ENCODE measurements at places on chromosomes 1 and 21.

DNA sequence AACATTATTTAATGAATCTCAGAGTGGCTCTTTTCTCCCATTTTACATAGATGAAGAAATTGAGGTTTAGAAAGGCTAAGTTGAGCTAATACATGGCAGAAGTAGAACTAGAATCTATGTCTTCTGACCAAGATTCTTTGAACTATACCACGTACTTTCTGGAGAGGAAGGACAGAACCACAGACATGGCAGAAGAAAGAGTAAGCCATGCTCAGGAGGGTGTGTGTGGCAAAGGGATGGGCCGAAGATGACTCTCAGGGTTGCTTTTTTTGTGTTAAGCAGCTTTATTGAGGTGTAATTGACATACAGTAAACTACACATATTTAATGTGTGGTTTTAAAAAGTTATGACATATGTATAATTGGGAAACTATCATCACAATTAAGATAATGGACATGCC is 69.5 kb downstream of the PEX14 start:
- no peak for DNase-seq

DNA sequence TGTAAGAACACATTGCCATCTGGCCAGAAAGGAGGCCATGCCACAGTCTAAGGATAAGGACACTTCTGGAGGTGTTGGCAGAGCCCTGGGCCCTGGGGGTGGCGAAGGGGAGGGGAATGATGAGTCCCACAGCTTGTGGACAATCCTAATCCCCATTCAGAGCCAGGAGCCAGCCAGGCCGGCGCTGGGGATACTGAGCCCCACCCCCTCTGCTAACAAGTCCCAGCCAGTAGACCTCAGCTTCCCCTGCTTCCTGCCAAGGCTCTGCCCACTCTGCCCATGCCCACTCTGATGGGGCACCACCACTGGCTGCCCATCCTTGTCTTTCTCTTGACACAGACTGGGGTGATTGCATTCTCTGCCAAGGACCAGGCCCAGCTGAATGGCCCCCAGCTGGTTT is 71.9 kb downstream of the NAV1 start:
- no peak for DNase-seq

DNA sequence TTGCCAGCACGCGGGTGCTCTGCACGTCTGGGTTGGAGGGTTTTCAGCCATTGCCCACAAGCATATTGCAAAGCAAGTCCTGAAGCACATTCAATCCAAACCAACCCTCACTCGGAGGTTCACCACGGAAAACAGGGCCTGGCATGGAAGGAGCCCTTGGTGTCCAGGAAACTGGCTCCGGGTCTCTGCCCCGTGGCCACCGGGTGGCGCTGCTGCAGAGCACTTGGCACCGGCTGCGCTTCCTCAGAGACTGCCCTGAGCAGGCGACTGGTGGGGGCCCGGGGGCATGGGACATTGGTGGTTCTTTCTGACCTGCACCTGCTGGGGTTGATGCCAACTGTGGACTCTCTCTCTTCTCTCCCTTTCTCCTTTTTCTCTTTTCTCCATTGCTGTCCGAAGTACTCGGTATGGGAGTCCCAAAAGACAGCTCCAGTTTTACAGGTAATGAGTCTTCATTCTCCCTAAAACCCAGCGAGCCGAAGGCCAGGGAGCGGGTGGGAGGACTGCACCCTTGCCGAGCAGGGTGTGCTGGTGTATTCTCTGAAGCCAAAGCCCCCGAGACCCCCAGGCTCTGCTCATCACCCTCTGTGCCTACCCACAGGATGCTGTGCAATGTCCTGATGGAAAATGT is 4.1 kb upstream of the KCNAB2 start:
- no peak for DNase-seq

DNA sequence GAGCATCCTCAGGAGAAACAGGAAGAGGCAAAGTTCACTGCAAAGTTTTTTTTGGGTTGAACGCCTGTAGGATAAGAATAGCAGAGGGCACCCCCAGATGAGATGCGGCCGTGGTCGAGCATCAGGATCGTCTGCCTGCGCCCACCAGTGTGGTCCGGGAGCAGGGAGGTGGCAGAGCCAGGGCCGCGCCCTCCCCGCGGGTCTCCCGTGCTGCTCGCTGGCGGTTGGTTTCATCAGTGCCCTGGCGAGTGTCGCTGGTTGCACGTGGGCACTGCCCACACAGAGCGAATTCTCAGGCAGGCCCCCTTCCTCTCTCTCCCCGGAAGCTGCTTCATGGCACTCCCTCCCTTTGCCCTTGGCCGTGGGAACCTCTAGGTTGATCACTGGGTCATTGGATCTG is 120.0 kb downstream of the PCBP3 start:
- DNase-seq: no peak

DNA sequence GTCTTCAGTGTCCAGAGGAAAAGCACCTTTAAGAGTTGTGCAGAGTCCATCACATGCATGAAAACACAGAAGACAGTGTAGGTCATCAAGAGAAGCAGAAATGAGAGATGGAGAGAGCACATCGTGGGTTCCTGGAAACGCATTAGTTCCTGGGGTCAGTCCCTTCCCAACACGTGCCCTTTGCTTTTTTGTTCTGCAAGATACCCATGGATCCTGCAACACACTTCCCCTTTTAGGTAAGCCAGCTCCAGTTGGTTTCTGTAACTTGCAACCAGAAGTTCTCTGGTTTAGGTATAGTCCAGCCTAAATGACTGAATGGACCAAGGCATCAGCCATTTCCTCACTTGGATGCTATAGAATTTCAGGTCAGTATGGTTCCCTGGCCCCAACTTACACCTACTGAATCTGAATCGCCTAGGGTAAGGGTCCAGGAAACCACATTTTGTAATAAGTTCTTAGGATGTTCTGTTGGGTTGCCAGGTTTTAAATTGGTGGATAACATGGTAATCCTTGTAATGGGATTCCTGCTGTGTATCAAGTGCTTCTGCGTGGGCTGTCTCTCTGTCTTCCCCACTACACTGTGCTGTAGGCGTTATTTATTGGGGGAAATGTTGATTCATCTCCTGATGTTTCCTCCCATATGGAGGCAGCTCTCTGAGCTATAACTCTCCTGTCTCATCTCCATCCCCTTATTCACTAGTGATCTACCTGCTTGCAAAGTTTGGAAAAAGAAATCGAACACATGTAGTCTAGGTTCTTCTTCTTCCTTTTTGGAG is 230.6 kb downstream of the TNR start:
- no peak for DNase-seq

DNA sequence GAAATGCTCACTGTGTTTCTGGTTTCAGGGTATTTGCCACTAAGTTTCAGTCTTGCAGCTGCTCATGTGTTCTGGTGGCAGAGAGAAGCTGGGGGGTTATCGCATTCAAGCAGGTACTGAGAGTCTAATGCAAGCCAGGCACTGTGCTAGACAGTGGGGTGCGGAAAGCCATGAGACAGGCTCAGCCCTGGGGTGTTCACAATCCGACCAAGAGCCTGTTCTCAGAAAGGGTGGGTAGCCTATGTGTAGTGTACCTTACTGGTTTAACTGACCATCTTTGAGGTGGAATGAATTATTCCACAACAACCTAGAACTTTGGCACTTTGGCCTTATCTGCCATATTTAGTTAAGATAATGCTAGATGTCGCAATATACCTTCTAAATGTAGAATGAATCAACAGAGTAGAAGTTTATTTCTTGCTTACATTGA is 55.3 kb upstream of the ROR1 start:
- DNase-seq: no peak

GRCh38 chr1:42953182-42954180 is 5.2 kb downstream of the SLC2A1 start:
- DNase-seq: no peak

GRCh38 chr1:109634771-109635750 is 15.4 kb downstream of the AMPD2 start:
- no peak for DNase-seq

DNA sequence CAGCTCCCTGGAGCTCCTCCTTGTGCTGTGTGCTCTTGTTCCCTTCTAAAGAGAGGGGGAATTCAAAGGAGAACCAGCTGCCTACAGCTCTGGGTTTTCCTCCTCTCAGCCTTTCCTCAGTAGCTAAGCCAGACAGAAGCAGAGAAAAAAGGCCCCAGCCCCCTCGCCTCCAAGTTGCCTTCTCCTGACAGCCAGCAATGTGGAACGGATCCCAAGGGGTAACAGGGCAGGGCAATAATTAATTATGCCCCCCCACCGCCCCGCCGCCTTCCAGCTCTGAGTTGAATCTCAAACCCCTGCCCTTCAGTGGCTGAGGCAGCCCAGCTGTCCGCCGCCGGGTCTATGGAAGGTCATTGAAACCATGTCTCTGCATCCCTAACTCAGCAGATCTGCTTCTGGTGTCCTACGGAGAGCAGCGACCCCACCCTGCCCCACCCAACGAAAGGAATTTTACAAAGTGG is 69.0 kb upstream of the GOLT1A start:
- DNase-seq: no peak

GRCh38 chr1:182391362-182392049 is at the start of gene GLUL:
GLUL (minus strand) TSS chr1:182391790; CDS start chr1:182388737, 3,053 bp downstream.
- peak; percentile 36 for DNase-seq

DNA sequence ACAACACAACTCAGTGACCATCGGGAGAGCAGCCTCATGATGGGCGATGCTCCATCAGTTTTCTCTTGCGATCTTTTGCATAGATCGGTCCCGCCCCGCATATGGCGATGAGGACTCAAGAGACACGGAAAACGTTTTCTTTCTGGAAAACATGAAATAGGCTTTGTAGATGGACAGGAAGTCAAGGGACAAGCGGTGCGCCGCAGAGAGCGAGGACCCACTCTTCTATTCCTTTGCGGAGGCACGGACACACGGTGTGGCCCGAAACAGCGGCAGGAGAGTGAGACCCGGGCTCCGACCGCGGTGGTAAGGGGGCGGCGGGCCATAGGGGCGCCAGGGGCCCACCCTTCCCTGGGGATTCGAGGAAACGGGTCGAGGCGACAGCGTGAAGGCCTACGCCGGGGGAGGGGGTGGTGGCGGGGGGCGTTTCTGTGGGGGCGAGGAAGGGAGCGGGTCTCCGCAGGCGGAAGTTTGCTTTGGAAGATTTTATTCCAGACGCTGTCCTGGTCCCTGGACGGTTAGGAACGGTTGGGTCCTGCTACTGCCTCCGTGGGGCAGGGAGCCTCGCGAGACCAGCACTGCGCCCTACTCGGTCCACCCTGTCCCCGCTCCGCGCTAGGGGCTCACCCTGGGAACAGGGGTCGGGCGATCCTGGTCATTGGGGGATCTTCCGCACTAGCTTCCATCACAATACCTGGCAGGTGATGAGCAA is 796 bp upstream of the TDRKH start:
- no peak for DNase-seq

DNA sequence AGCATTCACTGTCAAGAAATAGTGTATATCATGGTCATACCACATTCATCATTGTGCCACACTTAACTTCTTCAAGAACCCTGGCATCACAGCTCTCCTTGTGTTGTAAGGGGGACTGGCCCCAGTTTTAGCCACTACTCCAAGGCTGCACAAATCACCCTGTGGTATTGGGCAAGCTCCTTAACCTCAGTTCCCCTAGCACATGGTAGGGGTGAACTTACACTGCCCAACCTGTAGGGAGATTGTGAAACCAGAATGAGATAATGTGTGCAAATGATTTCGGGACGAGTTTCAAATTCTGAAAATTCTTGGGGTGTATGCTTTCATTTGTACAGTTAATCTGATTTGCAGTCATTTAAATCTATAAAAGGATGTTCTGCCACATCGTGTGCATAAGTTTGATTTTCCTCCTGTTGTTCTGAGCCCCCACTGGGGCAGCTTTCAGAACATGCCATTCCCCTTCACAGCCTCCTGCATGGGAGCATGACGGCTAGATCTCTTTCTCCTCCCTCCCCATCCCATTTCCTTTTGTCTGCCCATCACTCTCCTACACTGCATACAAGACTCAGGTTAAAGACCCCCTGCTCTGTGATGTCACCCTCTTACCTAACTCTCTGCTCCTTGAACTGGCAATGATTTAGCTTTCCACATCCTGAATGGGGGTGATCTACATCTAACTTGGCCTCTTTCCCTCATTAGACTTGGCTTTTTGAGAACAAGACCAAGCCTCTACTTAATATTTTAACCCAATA is 290.3 kb downstream of the CHRM3 start:
- no peak for DNase-seq

- no peak for DNase-seq
Measured at GRCh38 chr1:85898861-85899260, 190.6 kb upstream of the ZNHIT6 start.

DNA sequence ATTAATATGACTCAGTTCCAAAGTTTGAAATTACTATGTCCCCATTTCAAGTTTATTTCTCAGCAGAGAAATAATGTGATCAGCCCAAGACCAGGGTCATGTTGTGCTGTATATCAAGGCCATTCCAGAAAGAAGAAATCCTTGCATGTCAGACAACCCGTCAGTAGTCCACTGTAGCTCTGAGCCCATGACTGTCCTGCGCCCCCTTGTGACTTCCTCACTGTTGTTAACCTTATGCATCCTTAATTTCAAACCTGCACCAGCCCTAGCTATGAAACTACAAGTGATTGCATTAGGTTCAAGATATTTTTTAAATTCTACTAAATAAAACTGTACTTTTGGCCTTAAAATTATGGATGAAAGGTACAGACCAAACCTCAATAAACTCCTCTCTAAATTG is 133.0 kb downstream of the LRRC7 start:
- DNase-seq: no peak

DNA sequence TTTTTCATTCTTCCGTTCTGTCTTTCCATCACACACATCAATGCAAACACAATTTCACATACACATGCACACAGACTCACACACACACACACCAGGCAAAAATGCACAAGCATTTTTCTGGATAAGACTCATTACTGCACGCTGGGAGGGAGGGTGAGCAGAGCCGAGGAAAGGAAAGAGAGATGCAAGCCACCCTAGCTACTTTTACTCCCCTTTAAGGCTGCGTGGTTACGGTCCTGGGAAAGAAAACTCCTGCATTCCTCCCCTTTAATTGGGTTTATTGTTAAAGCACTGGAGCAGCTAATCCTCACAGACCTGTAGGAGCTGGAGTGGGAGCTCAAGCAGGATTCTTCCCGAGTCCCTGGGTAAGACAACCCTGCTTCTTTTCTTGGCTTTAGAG is at the start of gene CAMK1G:
CAMK1G (plus strand) TSS at position 307 of the 400 bp plus-strand sequence. CDS start 11,270 bp downstream, outside the sequence.
- DNase-seq: no peak
